ENCODE measurements at places on chromosomes 1 and 21. TPM values are rescaled to one million over a fixed set of nuclear protein-coding genes. Genes with fewer than 3 reads are reported as not detected.
A peak's percentile ranks its signal among the peaks of the same experiment; 100 is the strongest.

GRCh38 chr21:29418813-29419212 is 120.1 kb downstream of the BACH1 start:
- H3K4me1 ChIP-seq: no peaks in the 10 kb centered on the region
- H3K27me3 ChIP-seq: no peaks in the 10 kb centered on the region
- no peak for DNase-seq
- no peak overlapping the region for H3K27ac ChIP-seq
- no peaks in the 10 kb centered on the region for H3K36me3 ChIP-seq

DNA sequence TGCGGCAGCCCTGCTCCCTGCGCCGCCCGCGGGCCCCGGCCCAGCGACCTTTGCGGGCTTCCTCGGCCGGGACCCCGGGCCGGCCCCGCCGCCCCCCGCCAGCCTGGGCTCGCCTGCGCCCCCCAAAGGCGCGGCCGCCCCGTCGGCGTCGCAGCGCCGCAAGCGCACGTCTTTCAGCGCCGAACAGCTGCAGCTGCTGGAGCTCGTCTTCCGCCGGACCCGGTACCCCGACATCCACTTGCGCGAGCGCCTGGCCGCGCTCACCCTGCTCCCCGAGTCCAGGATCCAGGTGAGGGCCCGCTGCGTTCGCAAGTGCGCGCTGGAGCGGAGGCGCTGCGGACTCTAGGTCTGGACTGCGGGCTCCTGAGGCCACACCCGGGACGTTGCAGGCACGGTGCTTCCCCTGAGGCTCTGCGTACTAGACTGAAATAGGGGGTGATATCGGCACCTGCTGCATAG is 351 bp downstream of the MIXL1 start:
- peak; percentile 50 for DNase-seq
- no peak overlapping the region for H3K27ac ChIP-seq
- H3K4me1 ChIP-seq: peaks cover 12% of the 10 kb centered on the region
- H3K4me3 ChIP-seq: peak overlapping the region; percentile 64
- no peaks in the 10 kb centered on the region for H3K36me3 ChIP-seq

Gene PKLR
- not detected for polyA plus RNA-seq

DNA sequence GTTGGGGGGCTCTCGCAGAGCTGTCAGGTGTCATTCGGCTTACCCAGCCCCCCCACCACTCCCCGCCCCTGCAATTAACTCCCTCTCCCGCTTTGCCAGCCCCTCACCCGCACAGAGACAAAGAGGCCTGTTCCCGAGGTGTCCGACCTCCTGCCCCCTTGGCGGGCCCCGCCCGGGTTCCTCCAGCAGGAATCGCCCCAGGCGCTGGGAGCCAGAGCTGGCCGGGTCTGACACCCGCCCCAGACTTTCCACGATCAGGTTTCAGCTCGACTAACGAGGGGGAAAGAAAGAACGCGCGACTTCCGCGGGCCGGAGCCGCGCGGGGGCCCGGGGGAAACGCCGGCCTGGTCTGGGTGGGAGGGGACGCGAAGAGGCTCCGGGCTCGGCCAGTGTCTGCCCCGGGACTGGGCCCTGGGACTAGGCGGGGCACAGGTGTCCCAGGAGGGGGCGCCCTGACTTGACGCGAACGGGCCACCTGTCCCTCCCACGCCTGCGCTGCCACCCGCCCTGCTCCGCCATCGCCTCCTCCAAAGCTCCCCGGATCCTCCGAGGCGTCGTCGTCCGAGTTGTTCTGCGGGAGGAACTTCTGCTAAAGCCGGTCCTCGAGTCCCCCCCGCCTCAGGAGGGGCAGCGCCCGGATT is 36.4 kb upstream of the HHAT start:
- H3K27me3 ChIP-seq: peaks cover 6% of the 10 kb centered on the region
- peak; percentile 81 for DNase-seq
- H3K4me3 ChIP-seq: peak overlapping the region; percentile 49
- peak overlapping the region; percentile 61 for H3K27ac ChIP-seq

- no peaks in the 10 kb centered on the region for H3K36me3 ChIP-seq
- no peaks in the 10 kb centered on the region for H3K4me1 ChIP-seq
- no peak overlapping the region for H3K4me3 ChIP-seq
Measured at GRCh38 chr1:24210195-24210627, 23.1 kb upstream of the IFNLR1 start.

Gene RAB29
- 15.1 TPM for polyA plus RNA-seq

DNA sequence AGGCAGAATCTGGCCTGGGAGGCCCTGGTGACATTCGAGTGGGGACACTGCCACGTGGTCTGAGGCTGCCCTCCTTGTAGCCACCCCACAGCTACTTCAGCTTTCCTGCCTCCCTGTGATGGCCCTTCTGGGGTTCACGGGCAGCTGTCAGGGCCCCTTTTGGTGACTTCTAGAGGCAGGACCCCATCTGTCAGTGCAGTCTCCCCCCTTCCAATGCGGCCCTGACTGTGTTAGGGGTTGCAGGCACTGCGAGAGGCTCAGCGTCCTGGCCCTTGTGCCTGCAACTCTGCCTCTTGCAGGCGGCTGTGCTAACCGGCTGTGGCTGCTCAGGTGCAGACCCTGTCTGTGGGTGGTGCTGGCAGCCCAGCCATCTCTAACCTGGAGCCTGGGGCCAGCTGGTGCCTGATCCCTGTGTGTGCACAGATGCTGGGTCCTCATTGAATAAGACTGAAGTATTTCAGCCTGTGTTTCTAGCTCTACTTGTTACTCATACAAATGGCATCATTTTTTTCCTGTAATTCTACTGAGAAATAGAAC is 62.2 kb downstream of the S100B start:
- no peak for DNase-seq
- no peak overlapping the region for H3K27ac ChIP-seq
- H3K4me3 ChIP-seq: no peak overlapping the region

DNA sequence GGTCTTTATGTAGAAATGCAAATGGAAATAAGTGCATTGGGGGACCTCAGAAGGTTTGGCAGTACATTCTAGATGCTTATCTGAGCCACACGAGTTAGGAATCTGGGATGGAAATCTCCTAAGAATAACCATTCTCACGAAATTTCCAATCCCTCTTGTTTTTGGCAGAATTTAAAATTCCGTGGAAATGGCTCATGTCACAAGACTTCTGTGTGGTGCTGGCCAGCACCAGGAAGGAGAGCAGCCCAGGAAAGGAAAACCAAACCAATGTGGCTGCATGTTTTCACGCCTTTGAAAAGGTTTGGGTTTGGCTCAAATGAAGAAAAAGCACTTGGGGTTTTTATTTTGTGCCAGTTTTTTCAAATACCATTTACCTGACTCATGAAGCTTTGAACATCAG is 80.1 kb upstream of the KCNK2 start:
- H3K4me3 ChIP-seq: no peak overlapping the region
- no peak for DNase-seq
- no peaks in the 10 kb centered on the region for H3K27me3 ChIP-seq
- no peaks in the 10 kb centered on the region for H3K4me1 ChIP-seq

DNA sequence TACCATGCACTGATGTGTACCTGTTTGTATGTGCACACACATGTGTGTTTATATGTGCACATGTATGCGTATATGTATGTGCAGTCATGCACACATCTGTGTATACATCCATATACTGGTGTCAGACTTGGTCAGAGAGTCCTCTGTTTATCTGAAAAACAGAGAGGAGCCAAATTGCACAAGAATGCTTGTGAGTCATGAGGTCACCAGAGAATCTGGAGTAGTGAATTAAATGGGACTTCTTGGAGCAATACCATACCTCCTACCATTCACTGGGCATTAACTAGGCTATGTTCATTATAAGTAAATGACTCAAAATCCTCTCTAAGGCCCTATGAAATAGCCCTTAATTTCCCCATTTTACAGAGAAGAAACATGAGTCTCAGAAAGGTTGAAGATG is 272.1 kb upstream of the C1orf87 start:
- no peaks in the 10 kb centered on the region for H3K36me3 ChIP-seq
- H3K4me3 ChIP-seq: no peak overlapping the region
- no peaks in the 10 kb centered on the region for H3K27me3 ChIP-seq

GRCh38 chr1:50857702-50858101 is 102.4 kb downstream of the FAF1 start:
- DNase-seq: no peak
- no peak overlapping the region for H3K27ac ChIP-seq

DNA sequence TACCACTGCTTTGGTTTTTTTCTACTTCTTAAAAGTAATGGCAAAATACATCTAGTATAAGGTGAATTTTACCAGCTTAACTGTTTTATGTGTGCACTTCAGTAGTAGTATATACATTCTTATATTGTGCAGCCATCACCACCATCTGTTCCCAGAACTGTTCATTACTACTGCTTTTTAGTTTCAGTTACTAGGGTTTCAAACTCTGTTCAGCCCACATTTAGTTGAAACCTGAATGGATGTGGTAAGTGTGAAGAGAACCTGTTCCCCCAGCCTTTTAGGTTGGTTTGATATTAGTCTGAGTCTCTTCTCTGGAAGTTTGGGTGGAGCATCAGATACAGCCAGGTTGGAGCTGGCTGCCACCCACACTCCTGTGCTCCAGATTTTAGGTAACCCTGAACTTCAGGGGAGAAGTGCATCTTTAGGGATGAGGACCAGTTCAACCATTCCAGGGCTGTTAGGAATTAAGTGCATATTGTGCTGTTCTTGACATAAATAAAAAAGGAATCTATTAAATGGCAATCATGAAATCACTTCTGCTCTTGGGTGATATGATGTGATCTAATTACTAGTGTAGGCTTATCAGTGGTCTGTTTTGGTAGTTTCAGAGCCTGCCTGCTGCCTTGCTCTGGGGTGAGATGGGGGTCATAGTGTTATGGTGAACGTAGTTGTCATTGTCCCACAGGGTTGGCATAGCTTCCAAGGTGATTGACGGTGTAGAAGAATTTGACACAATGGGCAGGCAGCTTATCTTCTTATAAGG is 32.1 kb downstream of the URB2 start:
- no peak for DNase-seq
- H3K4me3 ChIP-seq: no peak overlapping the region
- H3K27ac ChIP-seq: no peak overlapping the region
- no peaks in the 10 kb centered on the region for H3K27me3 ChIP-seq

All from stomach (tissue), 19 donors.